Stimulated activated CD8-positive, alpha-beta memory T cell treated with anti-CD3 and anti-CD28 coated beads, Interleukin-7, amount 100 ng/mL, for 48 hours (primary cell): ENCODE measurements at places on chromosomes 13 and 19.

GRCh38 chr19:18863843-18864362 is 32.1 kb downstream of the CERS1 start:
- no peak for DNase-seq

DNA sequence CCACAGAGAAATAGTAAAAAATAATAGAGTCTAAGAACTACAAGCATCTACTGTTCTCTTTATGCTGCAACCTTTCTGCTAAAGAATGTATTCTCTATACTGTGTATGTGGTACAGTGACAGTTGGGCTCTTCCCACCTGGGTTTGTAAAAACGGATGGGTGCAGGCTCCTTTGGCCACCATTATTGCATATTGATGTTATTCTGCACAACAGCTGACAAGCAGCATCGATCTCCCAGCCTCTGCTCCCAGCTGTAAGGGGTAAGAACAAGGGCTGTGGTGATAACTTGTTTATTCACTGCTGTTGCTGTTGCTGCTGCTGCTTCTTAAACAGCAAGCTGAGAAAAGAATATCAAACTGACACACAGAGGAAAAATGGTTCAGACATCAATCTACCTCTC is 56.1 kb downstream of the KCNRG start:
- DNase-seq: no peak

GRCh38 chr13:107827840-107828549 is 387.3 kb downstream of the LIG4 start:
- no peak for DNase-seq

- peak; percentile 31 for DNase-seq
Measured at GRCh38 chr13:46321494-46322225, 65.4 kb downstream of the RUBCNL start.

DNA sequence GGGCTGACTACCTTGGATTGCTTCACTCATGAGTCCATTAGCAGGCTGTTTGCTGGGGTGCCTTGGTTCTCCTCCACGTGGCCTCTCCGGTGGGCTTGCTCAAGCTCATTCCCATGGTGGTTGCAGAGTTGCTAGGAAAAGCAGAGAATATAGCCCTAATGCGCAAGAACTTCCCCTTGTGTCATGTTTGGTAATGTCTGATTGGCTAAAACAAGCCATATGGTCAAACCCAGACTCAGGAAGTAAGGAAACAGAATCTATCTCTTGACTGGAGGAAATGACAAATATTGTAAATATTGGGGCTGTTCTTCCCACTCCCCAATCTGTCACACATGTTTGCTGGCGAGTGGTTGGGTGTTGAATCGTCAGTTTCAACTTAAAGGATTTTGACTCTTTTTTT is 12.1 kb downstream of the NFILZ start:
- DNase-seq: no peak

DNA sequence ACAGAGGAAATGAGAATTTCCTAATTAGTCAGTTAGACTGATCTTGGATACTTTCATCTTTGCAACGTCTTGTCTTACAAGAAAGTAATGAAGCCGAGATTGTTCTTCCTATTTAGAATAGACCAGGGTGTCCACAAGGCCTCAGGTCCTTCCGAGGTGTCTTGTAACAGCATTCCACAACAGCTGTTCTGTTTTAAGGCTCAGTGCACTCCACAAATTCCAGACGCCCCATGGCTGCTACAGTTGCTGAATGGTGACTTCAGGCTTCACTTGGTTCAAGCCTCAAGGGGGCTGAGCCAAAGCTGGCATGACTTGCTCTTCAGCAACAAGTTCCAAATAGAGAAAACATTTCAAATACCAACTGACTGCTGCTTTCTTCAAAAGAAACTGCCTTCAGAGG is 143.4 kb downstream of the SHISA2 start:
- no peak for DNase-seq

DNA sequence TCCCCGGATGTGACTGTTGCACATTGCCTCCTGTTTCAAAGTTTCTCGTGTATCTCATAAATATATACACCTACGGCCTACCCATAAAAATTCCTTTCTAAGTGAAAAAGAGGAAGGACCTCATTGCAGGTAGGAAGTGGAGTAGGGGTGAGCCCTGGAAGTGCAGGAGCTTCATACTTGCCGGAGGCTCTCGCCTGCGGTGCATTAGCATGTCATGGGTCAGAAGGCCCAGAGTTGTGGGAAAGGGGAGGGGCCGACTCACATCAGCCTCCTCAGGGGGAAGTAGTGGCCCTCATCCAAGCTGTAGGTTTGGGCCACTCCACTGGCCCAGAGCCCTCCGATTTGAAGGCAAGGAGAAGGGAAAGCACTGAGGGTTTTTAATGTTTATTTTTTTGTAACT is 26.0 kb upstream of the IRS2 start:
- no peak for DNase-seq

DNA sequence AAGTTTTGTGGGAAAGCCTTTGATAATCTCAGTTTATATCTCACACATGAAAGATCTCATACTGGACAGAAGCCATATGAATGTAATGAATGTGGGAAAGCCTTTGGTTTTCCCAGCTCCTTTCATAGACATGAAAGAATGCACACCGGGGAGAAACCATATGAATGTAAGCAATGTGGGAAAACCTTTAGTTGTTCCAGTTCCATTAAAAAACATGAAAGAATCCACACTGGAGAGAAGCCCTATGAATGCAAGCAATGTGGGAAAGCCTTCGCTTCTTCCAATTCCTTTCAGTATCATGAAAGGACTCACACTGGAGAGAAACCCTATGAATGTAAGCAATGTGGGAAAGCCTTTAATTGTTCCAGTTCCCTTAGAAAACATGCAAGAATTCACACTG is 54.8 kb downstream of the ZNF627 start:
- no peak for DNase-seq

DNA sequence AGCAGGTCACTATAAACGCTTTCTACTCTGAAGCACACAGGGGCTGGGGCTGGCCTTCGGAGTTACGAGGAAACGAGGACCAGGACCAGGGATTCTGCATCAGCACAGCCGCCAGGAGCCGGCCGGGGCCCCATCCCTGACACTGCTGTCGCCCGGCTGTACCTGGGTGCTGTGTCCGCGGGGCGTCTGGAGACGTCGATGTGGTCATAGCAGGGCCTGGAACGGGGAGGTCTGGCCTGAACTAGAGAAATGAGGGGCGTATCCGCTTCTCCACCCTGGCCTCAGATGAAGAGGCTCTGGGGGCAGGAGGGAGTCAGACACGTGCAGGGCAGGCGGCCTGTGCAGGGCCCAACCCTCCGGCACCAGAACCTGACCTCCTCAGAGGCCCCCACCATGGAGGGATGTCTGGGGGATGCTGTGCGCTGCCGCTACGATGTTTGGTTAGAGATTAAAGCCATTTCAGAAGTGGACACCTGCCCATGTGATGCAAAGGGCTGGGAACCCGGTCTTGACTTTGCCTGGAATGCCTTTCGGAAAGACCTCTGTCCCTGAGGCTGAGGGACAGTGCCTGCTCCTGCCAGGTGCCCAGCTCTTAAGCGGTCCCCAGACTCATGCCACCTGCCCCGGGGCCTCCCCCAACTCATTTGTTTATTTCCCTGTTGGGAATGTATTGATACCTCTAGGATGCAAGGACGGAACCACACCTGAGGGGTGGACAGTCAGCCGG is 21.4 kb downstream of the GAS6 start:
- no peak for DNase-seq

DNA sequence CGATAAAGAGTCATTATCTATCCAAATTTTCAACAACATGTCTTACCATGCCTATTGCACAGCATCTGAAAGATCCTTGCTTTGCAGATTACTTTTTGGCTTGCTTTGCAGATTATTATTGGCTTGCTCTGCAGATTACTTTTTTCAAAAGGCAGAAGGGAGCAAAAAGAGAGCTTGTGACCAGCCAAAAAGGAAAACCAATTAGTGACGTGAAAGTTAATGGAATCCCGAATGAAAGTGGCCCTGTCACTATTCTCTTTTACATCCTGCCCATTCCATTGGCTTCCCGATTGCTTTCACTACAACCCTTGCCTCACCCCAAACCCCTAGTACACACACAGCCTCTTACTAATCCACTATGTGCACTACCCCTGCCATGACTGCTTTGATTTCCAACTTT is 81.3 kb downstream of the LHFPL6 start:
- DNase-seq: no peak

GRCh38 chr13:82477436-82477835 is 1404.8 kb downstream of the SLITRK1 start:
- DNase-seq: no peak

GRCh38 chr13:30175166-30175565 is 132.2 kb downstream of the KATNAL1 start:
- DNase-seq: no peak

GRCh38 chr19:13839938-13840304 is 37.0 kb upstream of the NANOS3 start:
- DNase-seq: no peak

DNA sequence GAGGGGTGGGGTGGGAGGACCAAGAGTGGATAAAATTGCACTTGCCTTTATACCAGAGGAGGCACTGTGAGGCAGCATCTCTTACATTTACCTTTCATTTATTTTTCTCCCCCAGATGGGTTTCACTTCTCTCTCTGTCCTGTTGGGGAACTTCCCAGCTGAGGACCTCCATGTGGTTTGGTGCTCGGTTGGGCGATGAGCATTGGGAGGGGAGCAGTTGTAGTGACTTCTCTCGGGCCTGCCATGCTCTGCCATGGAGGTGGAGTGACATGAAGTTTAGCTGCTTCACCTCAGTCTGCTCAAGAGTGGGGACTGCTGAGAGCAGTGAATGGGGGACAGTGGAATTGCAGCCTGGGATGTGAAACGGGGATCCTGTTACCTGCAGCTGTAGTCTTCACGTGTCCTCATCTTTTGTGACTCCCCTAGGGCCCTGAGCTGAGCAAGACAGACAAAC is 23.1 kb upstream of the CXCL17 start:
- no peak for DNase-seq

DNA sequence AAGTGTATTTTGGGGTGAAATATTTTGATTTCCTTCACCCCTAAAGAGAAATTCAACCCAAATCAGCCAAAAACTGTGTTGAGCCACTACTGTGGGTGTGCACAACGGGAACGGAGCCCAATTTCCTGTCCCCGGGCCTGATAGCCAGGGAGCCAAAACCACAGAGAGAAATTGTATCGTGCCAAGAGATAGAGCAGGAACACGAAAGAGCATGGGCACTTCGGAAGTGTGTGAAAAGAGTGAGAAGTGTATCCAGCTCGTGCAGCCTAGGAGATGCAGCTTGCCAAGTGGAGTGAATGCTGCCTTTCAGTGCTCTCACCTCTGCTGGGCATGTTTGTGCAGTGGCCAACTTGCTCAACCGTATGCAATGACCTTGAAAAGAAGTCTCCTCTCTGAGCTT is 19.4 kb upstream of the PLEKHF1 start:
- DNase-seq: no peak

DNA sequence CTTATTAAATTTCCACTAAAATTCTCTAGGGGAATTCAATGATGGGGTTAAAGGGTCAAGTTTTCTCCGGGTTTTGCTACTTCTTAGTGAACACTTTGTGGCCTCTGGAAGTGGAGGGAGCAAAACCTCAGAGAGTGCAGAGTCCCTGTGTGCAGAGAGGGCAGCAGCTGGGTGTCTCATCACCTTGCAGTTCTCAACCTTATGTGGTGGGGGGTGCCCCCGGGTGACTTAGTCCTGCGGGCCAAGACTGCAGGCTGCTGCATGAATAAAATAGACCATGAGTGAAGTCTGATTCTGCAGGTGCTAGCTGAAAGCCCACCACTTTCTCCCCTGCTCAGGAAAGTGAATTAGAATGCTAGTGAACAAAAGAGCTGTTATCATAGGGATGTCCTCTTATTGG is 191.6 kb downstream of the DLEU7 start:
- no peak for DNase-seq

DNA sequence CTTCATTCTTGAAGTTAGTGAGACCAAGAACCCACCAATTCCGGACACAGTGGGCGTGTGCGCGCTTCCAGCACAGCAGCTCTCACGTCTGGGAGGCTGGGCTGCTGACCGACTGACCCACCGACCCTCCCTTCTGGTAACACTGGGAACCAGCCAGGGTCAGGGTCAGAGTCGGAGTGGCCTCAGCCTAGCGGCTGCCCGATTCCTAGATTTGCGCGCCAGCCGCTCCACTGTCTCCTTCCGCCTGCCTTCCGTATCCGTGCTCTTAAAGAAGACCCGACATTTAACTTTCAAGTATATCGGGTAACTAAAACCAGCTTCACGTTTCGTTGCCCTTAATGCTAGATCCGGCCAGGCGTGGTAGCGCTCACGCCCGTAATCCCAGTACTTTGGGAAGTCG is 41.1 kb downstream of the SERP2 start:
- DNase-seq: no peak

DNA sequence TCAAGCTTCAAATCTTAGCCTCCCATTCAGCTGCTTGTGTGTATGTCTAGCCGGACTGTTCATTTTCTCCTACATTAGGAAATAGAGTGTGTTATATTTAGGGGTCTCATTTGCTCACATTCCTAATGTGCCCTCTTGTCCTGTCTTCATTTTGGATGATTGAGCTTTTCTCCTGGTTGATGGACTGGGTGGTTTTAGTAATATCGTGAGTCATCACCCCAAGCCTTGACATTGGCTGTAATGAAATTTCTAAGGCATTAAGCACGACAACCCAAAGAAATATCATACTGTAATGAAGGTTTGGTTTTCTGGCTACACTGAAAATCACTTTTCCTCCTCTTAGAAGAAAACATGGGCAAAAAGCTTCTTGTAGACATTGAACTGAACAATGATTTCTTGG is 110.7 kb upstream of the WASF3 start:
- no peak for DNase-seq

DNA sequence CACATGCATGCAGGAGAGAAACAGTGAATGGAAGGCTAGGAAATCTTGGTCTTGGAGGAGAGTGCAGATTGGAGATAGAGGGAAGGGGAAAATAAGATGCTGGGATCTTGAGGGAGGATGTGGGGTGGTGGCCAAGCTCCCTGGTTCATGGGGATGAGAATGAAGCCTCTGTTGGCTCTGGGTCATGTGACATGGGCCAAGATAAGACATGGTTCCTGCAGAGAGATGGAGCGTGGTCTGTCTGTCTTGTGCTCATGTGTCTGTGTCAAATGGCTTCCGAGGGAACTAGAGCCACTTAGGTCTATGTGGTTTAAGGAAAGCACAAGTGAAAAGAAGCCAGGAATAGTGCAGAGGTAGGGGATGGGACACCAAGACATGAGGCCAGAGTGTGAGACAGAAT is 30.8 kb upstream of the FFAR2 start:
- DNase-seq: no peak

GRCh38 chr13:40101708-40102359 is 446.4 kb downstream of the COG6 start:
- DNase-seq: no peak

- DNase-seq: no peak
Measured at GRCh38 chr19:1027650-1028061, 1.2 kb downstream of the CNN2 start.
